ENCODE measurements at places on chromosomes 5 and 9.

- no peak for DNase-seq
Observed at GRCh38 chr5:132198571-132198970, 29.1 kb downstream of the P4HA2 start.

- no peak for DNase-seq
Observed at GRCh38 chr5:107313098-107313497, 357.6 kb downstream of the EFNA5 start.

DNA sequence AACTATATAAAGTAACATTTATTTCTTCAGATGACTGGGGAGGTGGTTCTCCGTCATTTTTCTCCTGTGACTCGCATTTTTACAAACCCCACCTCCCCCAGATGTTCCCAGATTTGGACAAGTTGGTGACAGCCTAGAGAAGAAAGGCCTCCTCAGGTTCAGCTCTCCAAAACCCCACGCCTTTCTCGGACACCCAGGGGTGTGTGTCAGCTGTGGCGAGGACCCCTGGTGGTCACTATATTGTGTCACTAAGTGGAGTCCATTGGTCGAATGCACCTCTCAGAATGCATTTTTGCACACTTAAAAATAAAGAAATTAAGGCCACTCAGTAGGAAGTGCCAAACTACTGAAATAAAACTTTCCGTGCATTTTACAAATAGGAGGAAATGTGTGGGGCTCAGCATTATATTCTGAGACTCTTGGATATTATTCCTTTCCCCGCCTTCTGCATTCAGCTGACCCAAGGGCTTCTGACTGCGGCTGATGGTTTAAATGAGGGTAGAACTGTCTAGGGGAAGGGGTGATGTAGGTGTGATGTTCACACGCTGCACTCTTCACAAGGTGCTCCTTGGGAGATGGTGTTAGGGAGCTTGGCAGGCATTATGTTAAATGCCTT is 47.6 kb downstream of the ACO1 start:
- peak; percentile 24 for DNase-seq

DNA sequence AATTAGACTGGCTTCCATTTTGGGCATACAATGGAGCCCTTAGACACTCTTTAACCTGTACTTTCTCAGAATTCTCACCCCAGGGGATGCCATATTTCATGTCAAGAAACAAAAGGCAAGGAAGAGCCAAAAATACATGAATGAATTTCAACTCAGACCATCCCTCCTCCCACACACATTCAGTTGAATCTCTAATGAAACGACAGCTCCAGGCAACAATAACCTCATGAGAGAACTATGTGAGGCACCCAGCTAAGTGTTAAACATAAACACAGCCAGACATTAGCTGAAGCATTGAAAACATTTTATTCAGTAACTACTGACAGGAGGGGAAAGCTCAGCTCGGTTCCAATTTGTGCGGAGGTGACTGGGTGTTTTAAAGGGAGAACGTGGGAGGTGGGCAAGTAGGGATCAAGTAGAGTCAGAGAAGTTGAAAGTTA is 1359.1 kb upstream of the CDH9 start:
- no peak for DNase-seq

GRCh38 chr5:133756036-133756435 is 143.7 kb upstream of the FSTL4 start:
- no peak for DNase-seq

DNA sequence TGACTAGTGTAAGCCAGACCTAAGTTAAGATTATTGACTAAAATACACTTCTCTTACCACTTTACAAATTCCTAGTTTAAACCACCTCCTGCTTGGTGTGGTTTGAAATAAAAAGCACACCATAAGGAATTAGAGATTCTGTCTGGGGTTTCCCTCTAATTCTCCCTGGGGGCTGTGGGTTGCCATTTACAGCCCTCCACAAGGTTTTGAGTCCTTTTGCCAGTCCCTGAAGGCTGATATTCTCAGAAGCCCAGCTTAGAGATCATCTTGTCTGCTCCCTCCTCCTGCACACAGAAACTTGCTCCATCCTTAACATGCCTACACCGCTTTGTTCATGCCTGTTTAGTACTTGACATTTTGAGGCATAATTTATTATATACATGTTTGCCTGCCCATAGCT is 7.2 kb upstream of the LMNB1 start:
- DNase-seq = no peak

DNA sequence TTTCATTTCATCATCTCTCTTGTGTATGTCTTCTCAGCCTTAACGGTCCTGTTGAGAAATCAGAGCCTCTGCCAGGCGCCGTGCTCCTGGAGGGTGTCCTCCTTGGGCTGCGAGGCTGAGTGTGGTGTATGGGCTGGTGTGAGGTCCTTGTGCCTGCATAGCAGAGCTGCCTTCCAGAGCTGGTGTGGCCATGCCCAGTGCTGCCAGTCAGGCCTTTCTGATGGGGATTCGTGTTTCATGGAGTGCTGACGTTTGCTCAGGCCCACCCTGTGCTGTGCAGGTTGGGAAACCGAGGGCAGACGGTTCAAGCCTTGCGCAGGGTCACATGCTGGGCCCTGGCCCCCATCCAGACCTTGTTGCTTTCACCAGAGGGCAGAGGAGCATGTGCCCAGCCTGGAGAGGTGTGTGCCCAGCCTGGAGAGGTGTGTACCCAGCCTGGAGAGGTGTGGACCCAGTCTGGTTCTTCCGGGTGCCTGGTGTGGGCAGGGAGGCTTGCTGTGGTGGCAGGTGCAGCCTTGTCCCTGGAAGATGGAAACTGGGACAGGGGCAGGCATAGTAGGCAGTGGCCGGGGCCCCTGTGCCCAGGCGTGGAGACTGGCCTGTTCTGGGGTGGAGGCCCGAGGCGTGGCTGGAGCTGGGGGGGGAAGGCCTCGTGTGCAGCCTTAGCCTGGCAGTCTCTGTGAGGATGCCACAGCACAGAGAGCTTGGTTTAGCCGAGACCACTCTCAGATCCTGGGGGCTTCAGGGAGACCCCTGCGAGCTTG is 84.0 kb downstream of the RXRA start:
- DNase-seq = no peak

GRCh38 chr9:121679901-121680635 is 28.6 kb downstream of the DAB2IP start:
- no peak for DNase-seq

GRCh38 chr5:135835766-135836165 is 1.3 kb downstream of the SLC25A48 start:
- DNase-seq = no peak

DNA sequence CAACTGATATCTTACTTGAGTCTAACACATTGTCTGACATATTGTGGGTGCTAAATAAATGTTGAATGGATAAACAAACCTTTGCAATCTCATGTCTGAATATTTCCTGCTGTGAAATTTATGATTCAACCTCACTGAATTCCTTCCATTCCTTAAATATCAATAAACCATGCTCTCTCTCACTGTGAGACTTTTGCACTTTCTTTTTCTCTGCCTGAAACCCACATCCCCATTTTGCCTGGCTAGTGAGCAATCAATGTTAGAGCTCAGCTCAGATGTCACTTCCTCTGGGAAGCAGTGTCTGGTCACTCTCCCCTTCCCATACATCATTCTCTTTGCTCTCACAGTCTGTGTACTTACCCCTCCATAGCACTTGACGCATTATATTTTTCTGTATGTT is 383.7 kb upstream of the TRPC7 start:
- DNase-seq = no peak

DNA sequence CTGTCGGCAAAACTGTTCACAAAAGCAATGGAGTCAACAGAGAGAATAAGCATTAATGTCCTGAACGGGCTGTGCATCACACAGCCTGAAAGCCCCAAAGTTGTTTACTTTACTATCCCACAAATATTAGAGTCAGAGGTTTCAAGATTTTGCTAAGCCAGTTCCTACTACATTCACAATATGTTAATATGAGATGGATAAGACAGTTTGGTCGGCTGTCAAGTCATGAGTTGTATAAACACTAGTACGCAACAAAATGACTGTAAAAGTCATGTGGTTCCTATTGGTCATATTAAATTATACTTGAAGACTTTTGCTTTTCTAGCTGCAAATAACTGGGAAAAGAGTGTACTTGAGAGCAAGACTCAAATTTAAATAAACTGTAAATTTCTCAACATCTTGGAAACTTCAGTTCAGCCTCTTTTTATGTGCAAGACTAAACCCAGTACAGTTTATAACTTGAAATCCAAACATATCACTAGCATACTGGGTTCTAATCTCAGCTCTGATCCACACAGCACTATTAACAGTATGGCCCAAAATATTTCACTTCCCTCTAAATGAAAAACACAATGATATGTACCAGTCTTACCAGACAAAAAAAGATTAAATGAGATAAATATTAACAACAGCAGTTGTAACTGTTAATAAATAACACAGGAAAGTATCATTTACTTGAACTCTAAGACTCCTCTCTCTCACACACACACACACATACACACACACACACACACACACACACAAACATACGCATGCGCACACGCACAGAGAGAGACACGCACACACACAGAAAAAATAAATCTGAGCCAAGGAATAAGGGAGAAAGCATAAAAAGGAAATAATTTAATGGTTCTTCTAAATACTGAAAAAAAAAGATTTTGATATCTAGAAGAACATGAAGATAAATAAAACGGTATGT is 33.1 kb downstream of the FANCC start:
- no peak for DNase-seq

DNA sequence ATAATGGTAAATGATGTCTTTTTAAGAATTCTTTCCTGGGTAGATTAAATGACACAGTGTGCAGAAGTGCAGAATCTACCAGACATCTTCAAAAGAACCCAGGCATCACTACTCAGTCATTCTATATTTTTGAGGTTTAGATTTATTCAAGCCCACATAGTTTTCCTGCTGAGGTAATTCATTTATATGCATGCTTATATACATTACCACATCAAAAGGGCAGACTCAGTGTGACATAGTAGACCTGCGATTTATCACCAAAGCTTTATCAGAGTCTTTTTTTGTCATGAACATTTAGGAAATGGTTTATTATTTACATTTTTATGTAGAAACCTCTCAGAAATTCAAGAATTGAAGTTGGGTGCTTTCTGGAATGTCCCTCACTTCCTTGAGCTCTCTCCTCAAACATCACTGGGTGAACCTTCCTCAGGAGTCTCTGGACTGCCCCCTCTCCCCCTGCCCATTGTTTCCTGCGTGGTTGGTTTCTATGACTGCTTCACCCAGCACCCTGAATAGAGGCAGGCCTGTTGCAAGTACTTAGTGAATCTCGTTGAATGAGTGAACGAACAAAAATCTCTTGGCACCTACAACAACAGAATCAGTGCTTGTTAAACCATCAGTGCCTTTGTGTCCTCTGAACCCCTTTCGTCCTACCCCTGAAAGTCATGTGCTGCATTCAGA is 42.5 kb downstream of the ADAMTS16 start:
- DNase-seq = no peak

DNA sequence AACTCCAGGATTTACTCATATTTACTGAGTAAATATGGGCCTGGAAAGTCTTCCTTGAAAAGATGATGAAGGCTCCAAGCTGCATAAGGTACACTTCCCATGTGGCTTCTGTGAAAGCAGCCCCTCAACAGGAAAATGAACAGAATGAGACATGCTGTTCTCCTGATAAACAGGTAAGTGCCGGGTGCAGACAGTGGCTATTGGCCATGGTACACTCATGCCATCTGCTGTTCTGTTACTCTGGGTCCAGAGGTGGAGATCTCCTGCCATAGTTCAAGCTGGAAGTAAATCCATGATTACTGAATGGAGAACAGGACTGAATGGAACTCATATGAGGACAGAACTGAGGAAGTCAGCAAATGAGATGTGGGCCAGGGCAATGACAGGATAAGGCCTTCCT is 103.6 kb downstream of the SLIT3 start:
- no peak for DNase-seq

DNA sequence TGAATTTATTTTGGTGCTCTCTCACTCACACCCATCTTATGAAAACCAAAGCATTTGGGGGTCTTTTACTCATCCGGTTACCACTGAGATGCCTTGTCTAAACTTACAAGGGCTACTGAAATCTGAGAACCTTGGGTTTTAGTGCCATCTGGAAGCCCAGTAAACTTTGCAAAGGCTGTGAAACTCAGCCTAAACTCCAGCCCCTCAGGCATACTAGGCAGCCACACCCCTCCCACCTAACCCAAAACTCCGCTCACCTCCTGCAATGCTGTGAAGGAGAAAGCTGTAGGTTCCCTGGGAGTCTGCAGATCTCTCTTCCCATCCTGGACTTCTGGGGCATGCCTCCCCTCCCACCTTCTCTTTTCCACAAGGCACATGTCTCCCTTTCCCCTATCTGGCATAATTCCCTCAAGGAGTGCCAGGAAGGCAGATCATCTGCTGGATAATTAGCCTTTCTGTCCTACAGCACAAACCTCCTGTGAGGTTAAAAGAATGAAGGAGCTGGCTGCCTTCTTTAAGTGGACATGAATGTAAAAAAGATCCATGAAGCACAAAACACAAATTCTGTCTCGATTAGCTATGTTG is 71.5 kb upstream of the ANXA1 start:
- no peak for DNase-seq

- peak; percentile 68 for DNase-seq
Observed at GRCh38 chr9:137028263-137029057, 423 bp upstream of the ABCA2 start.

- no peak for DNase-seq
Observed at GRCh38 chr9:5947912-5948311, 57.2 kb downstream of the MLANA start.

GRCh38 chr9:78370991-78371390 is 74.1 kb downstream of the PSAT1 start:
- DNase-seq = no peak

DNA sequence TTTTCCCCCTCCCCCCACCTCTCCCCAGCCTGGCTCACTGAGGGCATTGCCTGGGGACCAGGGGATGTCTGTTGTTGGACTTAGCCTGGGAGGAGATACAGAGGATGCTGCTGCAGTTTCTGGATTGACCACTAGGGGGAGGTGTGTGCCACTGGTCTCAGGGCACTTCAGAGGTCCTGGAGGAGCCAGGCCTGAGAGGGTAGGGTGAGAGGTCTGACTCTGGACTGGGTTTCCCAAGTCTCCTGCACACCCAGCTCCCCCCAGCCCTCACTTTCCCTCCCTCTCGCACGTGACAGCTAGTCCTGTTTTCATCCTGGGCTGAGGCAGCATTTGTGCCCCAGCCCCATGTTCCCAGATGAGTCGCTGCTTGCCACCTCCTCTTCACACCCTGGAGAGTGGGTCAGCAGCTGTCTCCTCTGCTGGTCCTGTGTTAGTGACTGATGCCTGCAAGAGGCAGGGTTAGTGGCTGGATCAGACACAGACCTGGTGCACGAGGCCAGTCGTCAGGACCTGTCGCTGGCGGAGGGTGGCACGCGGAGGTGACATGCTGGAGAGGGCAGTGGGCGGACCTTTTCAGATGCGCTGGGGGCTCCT is 4.4 kb downstream of the IL3 start:
- DNase-seq = peak; percentile 60

DNA sequence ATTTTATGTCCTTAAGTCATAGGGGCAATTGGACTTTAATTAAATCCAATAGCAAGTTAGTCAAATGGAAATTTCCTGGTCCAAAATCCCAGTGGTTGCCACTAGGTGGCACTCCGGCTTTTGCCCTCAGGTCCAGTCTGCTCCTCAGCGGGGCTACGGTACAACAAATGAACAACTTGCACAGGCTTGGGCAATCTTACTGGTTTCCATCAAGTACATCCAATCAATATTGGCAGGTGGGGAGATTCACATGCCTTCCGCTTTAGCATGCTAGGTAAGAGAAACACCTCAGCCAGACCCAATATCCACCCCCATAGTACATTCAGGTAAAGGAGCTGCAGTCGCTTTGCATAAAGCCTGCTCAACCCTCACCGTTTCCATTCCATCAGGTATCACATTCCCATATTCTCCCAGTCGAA is 6.3 kb upstream of the MXD3 start:
- DNase-seq = peak; percentile 63

- no peak for DNase-seq
Observed at GRCh38 chr5:10699281-10699874, 61.7 kb downstream of the DAP start.

- DNase-seq = no peak
Observed at GRCh38 chr5:132592521-132592920, 35.7 kb downstream of the RAD50 start.
